ENCODE measurements at places on chromosomes 12 and 14.

DNA sequence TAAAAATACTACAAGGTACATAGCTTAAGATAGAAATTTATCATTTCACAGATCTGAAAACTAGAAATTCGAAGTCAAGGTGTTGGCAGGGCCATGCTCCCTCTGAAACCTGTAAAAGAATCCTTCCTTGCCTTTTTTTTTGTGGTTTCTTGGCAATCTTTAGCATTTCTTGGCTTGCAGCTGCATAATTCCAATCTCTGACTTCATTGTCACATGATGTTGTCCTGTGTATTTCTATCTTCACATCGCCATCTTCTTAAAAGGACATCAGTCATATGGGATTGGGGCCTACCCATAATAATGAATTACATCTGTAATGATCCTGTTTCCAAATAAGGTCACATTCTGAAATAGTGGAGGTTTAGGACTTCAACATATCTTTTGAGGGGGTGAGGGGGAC is 250.4 kb downstream of the TMTC2 start:
- no peak for DNase-seq

GRCh38 chr12:20194171-20194570 is 174.2 kb upstream of the PDE3A start:
- DNase-seq: no peak

GRCh38 chr12:64142382-64142781 is 79.7 kb downstream of the KICS2 start:
- no peak for DNase-seq

DNA sequence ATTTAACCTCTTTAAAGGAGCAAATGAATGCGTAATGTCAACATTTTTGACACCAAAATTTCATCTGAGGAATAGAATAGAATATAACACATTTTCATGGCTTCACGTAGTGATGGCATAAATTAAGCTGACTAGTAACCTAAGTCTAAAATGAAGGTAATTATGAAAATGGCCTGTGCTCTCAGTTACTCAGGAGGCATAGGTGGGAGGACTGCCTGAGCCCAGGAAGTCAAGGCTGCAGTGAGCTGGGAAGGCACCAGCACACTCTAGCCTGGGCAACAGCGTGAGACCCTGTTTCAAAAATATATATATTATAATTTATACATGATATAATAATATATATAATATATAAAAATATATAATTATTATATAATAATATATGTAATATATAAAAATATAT is 383.2 kb upstream of the ATP2B1 start:
- DNase-seq: no peak

GRCh38 chr14:93832665-93833064 is 44.4 kb upstream of the PRIMA1 start:
- DNase-seq: no peak

GRCh38 chr12:110957652-110958051 is 37.3 kb upstream of the MYL2 start:
- no peak for DNase-seq

DNA sequence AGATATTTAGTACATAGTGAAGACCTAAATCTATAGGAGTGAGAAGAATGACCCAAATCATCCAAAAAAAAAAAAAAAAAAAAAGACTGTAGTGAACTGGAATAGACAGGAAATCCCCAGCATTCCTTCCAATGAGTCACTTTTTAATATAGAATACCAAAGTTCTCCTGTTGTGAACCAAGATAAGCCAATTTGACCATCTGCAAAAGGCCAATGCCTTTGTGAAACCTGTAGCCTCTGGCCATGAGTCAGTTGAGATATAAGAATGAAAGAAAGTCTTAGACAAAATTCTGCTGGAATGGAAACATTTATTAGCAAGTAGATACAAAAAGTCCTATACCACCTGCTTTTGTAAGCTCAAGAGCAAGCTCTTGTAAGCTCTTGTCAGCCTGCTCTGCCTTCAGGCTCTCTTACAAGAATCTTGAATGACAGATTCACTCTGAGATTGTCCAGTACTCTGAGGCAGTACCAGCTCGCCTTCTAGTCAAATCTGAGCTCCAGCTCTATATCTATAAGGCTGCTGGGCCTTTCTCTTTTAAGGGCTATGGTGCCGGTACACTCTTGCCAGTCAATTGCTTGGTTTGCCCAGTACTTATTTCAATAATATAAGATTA is 243.0 kb upstream of the TMTC1 start:
- DNase-seq: no peak

DNA sequence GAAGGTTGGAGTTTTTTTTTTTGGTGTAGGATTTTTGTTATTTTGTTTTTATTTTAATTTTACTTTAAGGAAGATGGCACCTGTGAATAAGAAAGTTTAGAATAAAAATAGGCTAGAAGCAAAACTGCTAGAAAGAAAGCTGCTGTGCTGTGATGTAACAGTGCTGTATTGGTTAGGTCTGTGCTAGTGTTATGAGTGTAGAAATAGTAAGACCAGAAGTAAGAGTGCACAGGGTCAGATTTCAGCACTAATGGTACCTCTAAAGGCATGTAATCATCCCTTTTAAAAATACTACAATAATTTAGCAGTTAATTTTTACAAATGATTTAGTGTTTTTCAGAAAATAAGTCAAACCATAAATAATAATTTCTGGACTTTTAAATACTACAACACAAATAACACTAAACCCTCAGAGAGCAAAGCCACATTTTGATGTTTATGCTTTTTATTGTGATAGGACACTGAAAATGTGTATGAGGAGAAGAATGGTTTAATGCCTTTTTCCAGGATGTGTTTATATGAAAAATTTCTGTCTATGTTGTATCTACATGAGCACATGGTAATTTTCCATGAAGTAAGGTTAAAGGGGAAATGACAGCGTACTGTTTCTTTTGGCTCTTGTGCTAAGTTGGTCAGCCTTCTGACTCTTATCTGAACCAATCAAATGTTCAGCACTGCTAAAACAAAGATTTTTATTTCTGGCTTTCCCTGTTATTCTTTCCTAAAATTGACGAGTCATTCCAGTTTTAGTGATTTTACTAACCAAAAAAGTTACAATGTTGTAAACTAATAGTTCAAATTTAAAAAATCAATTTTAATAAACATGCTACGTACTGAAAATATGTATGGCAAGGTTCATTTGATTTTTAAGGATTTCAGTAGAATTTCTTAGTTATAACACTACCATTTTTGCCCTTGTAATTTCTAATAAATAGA is 96.1 kb downstream of the PPHLN1 start:
- no peak for DNase-seq

DNA sequence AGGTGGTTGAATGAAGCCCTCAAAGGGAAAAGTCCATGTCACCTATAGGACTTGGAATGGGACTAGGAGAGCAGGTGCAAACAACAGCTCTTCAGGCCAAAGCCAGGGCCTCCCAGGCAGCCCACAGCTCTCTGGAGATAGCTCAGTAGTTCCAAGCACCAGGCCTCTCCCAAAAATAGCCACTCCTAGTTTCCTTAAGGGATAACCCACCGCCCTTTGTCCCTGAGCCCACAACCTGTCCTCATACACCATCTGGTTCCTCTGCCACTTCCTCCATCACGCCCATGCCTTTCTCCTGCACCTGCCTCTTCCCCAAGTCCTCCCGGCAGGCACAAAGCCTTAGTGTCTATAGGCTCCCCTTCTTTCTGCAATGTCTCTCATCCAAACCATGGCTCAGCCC is 2.1 kb downstream of the RAB15 start:
- no peak for DNase-seq

DNA sequence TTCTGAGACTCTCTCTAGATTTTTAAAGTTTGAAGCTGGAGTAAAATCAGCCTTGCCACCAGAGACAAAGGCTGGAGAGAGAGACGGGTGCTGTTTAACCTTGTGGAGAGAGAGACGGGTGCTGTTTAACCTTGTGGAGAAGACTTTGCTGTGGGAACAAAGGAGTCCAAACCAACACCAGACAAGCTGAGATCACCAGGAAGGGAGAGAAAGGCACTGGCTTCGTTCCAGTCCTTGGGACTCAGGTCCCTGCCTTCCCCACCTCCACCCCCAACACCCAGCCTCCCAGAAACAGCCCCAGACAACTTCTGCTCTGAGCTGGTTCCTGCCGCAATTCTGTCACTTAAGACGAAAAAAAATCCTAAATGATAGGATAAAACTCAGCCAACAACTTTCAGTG is 1389.3 kb downstream of the AACS start:
- no peak for DNase-seq

DNA sequence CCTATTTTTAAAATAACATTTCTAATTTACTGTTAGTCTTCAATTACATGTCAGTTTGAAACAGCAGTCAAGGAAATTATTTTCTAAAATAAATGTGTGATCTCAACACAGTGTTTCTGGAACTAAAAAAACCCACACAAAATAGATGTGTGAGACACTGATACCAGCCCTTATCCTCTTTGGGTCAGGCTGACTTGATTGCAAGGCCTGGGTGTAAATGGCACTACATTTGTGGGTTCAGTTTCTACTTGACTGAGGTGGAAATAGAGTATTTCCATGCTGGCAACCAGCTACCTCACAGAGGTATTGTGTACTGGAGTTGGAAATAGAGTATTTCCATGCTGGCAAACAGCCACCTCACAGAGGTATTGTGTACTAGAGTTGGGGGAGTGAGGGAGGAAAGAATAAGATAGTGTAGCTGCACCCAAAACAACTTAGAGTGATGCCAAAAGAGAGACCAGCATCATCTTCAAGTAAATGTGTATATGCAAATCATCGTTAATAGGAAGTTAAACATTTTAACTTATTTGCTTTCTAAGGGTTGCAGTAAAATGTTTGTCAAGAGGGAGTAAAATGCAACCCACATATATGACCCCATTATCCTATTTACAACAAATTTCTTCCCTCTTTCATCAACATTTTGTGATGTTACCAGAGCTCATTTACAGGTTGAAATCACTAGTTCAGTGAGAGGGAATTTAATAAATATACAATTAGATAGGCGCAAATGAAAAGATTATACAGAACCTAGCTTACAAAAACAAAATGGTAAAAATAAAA is 10.7 kb upstream of the LYZ start:
- no peak for DNase-seq

DNA sequence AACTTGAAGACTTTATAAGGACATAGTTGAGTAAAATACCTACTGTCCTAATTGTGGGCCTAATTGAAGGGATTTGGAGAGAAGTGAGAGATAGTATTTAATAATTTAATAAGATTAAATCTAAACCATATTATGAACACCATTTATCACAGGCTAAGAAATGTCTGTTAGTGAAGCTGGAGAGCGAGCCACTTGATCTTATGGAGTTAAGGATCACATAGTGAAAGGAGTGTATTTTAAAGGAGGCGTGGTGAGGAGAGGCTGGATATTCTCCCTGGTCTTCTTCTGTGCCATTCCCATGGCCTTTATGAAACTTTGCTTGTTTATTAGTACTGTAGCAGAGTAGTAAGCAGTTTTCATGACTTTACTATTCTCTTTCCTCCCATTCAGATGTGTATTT is 172.4 kb downstream of the TRHDE start:
- DNase-seq: no peak

- no peak for DNase-seq
These were observed 283.8 kb downstream of the VRK1 start for GRCh38 chr14:97080991-97081390.

DNA sequence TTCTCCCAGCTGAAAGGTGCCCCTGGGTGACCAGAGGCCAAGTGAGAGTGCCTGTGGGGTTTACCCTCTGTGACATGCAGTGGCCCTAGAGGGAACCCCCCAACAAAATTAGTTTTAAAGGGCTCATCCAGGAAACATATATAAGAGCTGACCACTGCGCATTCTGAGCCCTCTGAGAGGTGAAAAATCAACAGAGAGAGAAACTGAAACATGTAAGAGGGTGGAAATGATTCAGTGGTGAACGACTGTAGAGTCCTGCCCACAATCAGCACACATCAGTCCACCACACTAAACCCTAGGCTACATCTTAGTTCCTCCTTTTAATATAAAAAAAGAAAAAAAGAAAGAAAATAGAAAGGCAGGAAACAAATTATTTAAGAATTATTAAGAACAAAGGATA is 21.0 kb upstream of the ACSM4 start:
- DNase-seq: no peak

DNA sequence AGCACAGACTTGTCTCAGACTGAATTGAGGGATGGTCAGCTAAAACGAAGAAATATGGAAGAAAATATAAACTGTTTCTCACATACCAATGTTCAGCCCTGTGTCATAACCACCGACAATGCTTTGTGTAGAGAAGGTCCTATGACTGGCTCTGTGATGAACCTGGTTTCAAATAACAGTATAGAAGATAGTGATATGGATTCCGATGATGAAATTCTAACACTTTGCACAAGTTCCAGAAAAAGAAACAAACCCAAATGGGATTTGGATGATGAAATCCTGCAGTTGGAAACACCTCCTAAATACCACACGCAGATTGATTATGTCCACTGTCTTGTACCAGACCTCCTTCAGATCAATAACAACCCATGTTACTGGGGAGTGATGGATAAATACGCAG is 7.9 kb upstream of the MAPK1IP1L start:
- DNase-seq: no peak

DNA sequence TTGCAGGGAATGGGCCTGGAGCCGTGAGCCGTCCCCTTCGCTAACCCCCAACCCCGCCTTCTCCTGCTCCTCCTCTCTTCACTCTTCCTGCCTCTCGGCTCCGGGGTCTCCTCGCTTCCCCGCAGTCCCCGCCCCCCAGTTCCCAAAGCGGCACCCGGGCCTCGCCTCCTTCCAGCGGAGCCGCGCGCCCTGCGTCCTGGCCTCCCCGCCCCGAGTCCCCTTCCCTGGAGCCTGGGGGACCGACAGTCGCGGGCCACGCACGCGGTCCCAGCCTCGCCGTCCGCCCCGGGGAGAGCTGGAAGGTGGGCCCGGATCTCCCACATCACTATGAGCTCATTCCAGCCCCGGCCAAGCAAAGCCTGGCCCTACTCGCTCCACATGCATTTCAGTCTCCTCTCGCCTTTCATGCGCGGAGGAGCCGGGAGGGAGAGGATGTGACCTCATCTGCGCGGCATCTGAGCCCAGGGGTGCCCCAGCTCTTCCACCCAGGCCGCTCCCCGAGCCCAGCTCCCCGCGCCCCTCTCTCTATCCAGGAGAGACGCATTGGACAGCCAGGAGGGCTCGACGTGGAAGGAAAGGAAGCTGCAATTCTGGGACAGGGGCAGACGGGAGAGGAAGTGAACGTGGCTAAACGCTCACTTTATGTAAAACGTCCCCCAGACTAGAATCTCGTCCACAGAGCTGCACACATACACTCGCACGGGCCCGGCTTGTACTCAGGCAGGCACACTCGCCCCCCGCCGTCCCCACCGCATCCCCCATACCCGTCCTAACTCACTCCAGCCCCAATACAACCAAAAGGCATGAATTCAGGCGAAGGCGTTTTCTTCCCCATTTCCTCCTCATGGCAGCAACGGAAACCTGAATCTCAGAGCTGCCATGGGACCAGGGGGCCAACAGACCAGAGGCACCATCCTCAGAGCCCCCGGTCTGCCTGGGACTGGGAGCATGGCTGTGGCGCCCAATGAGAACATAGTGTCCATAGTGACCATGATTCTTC is 108.7 kb upstream of the CCND2 start:
- DNase-seq: peak; percentile 24

GRCh38 chr12:124334266-124334665 is 39.4 kb downstream of the RFLNA start:
- no peak for DNase-seq

- no peak for DNase-seq
These were observed 777 bp downstream of the ASCL1 start for GRCh38 chr12:102958073-102958829.

- no peak for DNase-seq
These were observed 47.3 kb upstream of the TUNAR start for GRCh38 chr14:95829321-95829720.

Measured in stimulated activated CD4-positive, alpha-beta T cell treated with anti-CD3 and anti-CD28 coated beads, TNF-alpha, amount 100 ng/mL, for 1 hour (primary cell).